Mucosa of gallbladder (tissue), 1 donor: ENCODE measurements at places on chromosomes 3 and 15. TPM values are rescaled to one million over a fixed set of nuclear protein-coding genes. Genes with fewer than 3 reads are reported as not detected.
A peak's percentile ranks its signal among the peaks of the same experiment; 100 is the strongest.

GRCh38 chr3:132787616-132788300 lies 65.5 kb upstream of the NPHP3 start:
- DNase-seq: no peak

DNA sequence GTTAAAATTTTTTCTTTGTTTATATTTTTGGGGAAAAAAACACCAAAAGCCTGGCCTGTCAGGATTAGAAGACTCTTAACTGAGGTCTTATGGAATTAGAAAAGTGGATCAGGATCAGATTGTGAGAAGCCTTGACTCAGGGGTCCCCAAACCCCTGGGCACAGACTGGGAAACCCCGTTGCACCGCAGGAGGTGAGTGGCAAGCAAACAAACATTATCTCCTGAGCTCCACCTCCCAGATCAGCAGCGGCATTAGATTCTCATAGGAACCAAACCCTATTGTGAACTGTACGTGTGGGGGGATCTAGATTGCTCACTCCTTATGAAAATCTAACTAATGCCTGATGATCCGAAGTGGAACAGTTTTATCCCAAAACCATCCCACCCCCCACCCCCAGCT lies 117.2 kb downstream of the TCF12 start:
- DNase-seq: no peak

The TTLL3 gene
- total RNA-seq: 62.8 TPM

The BDH1 gene
- total RNA-seq: 62.8 TPM

The ERC2 gene
- total RNA-seq: 4.2 TPM

DNA sequence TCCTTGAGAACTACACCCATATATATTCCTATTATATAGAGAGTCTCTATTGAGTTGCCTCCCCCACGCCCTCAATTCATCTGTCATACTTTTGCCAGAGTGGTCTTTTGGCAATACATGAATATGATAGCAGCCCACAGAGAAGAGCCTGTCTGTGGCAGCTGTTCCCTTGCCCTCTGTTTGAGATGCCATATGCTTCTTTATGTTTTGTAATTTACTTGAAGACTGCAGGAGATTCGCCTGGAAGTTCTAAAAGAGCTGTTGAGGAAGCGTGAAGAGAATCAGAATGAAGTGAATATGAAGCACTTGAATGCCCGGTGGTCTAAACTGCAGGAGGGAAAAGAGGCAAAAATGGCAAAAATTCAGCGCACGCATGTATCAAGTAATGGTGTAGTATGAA lies 27.2 kb downstream of the CFAP91 start:
- no peak for DNase-seq

DNA sequence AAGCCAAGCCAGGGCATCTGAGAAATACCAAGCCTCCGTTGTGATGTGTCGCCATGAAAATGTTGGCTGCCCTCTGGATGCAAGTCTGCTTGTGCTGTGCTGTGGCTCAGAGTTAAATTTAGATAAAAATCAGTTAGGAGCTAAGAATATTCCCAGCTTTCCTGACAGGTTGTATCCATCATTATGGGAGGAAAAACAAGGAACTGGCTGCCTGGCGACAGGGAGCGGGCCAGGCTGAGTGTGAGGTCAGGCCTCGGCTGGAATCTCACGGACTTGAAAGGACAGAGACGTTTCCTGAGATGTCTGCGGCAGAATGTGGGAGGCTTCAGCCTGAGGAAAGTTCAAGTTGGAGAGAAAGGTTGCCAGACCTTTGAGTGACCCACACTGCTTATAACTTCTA lies 213.8 kb downstream of the THSD4 start:
- peak; percentile 21 for DNase-seq

The PLSCR2 gene
- total RNA-seq: 0.35 TPM

DNA sequence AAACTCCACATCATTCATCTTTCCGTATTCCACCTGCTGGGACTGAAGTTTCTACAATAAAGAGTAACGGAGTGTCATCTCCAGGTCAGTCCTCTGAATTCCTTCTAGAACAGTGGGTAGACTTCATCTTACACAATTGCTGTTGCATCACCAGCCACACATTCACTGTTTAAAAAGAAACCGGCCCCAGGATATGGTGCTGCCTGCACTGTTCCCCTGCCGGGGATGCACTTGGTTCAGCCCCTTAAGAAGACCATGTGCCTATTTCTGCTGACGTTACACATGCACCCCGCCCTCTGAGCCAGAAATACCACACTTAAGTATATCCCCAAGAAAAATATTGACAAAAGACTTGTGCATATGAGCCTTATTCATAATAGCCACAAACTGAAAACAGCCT lies 233.4 kb downstream of the FEZF2 start:
- no peak for DNase-seq
